Bronchus fibroblast of lung (primary cell): ENCODE measurements at places on chromosomes 16 and 17. TPM values are rescaled to one million over a fixed set of nuclear protein-coding genes. Genes with fewer than 3 reads are reported as not detected.

The RCVRN gene
- not detected in 2 replicates for total RNA-seq

The PYCARD gene
- total RNA-seq, result 58.8 and 61.8 TPM in 2 replicates

The BRIP1 gene
- total RNA-seq, result 7.4 and 9.9 TPM in 2 replicates

The CDK5R1 gene
- 1.6 and 1.8 TPM in 2 replicates for total RNA-seq

The MRPL28 gene
- 186 and 196 TPM in 2 replicates for total RNA-seq

The ITGAX gene
- under 0.01 TPM in 1 of 2 replicates, not detected in the other for total RNA-seq

The SLC5A2 gene
- total RNA-seq, result not detected in 2 replicates

The GSG1L gene
- not detected in 2 replicates for total RNA-seq

The KRTAP16-1 gene
- not detected in 2 replicates for total RNA-seq

The DDX5 gene
- 330 and 503 TPM in 2 replicates for total RNA-seq

The PLEKHH3 gene
- 18.4 and 24.0 TPM in 2 replicates for total RNA-seq

The CRAMP1 gene
- total RNA-seq, result 5.5 and 6.6 TPM in 2 replicates

The CCL14 gene
- not detected in 2 replicates for total RNA-seq

The RAB26 gene
- 1.5 and 3.3 TPM in 2 replicates for total RNA-seq

The GPR142 gene
- not detected in 2 replicates for total RNA-seq

The ETV4 gene
- total RNA-seq, result 21.4 and 22.0 TPM in 2 replicates

The WNT9B gene
- not detected in 2 replicates for total RNA-seq

The NECAB2 gene
- 0.30 TPM in 1 of 2 replicates, not detected in the other for total RNA-seq

The TMEM219 gene
- total RNA-seq, result 99.9 and 105 TPM in 2 replicates

The GCGR gene
- not detected in 2 replicates for total RNA-seq

The PRSS33 gene
- not detected in 2 replicates for total RNA-seq

The OTOA gene
- under 0.01 and 0.17 TPM in 2 replicates for total RNA-seq

The GP1BA gene
- total RNA-seq, result not detected in 2 replicates

The MT1F gene
- total RNA-seq, result 0.15 TPM in 1 of 2 replicates, not detected in the other

The LMF1 gene
- total RNA-seq, result 15.1 and 16.4 TPM in 2 replicates
